ENCODE measurements at places on chromosomes 1 and 21. TPM values are rescaled to one million over a fixed set of nuclear protein-coding genes. Genes with fewer than 3 reads are reported as not detected.

- DNase-seq: no peak
- H3K27me3 ChIP-seq: no peaks in the 10 kb centered on the region
- no peak overlapping the region for H3K4me3 ChIP-seq
- H3K27ac ChIP-seq: no peak overlapping the region
Measured at GRCh38 chr1:216095400-216095799, 327.8 kb downstream of the USH2A start.

NUP210L gene
- not detected for total RNA-seq

ANKRD35 gene
- total RNA-seq: 0.07 TPM

CAMK1G gene
- total RNA-seq: 0.45 TPM

RHBDL2 gene
- not detected for total RNA-seq

FABP3 gene
- 20.4 TPM for total RNA-seq

DNA sequence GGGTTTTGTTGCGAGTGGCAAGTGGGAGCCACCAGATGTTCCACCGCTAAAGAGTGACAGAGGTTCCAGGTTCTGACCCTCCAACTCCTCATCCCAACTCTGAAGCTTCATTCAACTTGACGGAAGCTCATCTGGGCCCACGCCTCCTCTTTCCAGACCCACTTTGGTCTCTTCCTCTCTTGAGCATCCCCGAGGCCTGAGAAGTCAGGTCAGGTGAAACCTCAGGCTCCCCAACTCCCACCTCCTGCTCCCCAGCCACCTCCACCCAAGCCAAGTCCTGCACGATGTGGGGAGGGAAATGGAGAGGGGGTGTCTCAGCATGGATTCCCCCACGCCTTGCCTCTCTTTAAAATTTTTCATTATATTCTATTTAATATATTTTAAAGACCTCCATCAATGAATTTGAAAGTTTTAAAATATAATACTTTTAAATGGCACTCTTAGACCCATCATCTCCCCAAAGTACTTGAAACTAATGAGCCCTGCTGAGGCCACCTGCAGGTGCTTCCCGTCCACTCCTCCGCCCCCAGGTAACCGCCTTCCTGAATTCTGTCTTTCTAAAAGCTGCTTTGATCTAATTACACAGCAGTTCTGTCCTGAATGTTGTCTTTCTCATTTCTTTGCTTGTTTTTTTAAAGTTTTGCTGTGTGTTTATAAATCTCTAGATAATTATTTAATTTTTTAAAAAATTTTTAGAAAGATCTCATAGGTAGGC is 238.1 kb downstream of the KAZN start:
- DNase-seq: no peak
- H3K36me3 ChIP-seq: no peaks in the 10 kb centered on the region
- no peak overlapping the region for H3K4me3 ChIP-seq
- H3K4me1 ChIP-seq: peaks cover 7% of the 10 kb centered on the region
- H3K27ac ChIP-seq: no peak overlapping the region

DNA sequence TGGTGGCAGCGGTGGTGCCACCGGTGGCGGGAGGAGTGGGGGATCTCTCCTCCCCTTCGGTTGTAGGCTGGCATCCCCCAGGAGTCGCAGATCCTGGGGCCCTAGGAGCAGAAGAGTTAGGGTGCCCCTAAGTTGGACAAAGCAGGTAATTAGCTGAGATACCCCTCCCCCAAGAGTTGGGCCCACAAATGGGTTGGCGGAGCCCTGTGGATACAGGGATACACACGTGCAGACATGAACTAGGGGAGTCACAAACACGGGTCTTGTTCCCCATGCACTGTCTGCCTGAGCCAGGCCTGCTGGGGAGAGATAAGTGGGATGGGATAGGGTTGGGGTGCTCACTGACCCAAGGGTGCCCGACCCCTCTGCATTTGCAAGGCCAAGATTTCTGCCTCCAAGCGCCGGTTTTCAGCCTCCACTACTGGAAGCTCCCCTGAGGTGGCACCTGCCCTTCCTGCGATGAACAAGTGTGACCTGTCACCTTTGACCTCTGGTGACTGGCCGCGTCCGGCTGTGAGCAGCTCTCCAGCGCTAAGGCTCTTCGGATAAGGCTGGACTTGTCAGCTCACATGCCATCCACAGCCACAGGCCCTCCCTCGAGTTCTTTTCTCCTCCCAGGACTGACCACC is 1.8 kb downstream of the CCDC17 start:
- peaks cover 11% of the 10 kb centered on the region for H3K36me3 ChIP-seq
- no peaks in the 10 kb centered on the region for H3K4me1 ChIP-seq
- no peak overlapping the region for H3K4me3 ChIP-seq
- no peak for DNase-seq

DNA sequence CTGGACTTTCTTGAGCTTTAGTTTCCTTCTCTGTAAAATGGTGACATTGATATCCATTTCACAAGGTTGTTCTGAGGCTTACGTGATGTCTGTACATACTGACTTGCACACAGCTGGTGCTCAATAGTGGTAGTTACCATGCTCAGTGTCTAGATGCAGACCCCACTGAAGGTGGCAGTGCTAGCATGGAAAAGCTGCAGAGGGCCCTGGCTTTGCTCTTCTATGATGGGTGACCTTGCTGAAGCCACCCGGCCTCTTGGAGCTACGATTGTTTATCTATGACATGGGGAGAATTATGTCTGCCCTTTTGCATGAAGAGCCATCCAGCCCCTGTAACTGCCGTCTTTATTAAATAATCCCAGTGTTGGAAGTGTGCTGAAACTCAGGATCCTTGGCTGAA is 131.8 kb downstream of the PLXNA2 start:
- no peak overlapping the region for H3K4me3 ChIP-seq
- DNase-seq: no peak
- H3K27ac ChIP-seq: no peak overlapping the region
- no peaks in the 10 kb centered on the region for H3K36me3 ChIP-seq
- H3K27me3 ChIP-seq: no peaks in the 10 kb centered on the region

HENMT1 gene
- total RNA-seq: 2.2 TPM

Measured in astrocyte (in vitro differentiated cells and primary cell).